ENCODE measurements at places on chromosomes 11 and 22.

DNA sequence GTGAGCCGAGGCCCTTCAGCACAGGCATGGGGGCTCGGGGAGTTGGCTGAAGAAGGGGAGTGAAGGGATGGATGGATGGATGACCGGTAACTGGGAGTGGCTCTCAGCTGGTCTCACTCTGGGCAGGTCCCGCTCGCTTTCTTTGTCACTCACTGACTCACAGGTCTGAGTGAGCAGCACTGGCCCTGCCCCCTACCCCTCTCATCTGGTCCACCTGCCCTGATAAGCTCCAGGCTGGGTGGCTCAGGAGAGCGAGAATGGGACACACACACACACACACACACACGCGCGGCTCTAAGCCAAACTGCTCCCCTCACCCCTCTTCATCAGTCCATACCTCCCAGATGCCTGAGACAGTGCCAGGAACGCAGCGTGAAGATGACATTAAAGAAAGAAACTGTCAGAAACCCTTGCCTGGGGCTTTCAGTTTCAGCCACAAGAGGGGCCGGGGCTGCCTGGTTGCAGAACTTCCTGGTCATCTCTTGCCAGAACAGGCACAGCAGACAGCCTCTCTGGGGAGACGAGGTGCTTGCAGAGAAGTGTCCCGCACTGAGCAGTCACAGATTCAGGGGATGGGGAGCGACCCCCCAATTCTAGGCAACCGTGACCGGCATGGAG is 16.5 kb upstream of the SHISAL1 start:
- peak; percentile 51 for DNase-seq

DNA sequence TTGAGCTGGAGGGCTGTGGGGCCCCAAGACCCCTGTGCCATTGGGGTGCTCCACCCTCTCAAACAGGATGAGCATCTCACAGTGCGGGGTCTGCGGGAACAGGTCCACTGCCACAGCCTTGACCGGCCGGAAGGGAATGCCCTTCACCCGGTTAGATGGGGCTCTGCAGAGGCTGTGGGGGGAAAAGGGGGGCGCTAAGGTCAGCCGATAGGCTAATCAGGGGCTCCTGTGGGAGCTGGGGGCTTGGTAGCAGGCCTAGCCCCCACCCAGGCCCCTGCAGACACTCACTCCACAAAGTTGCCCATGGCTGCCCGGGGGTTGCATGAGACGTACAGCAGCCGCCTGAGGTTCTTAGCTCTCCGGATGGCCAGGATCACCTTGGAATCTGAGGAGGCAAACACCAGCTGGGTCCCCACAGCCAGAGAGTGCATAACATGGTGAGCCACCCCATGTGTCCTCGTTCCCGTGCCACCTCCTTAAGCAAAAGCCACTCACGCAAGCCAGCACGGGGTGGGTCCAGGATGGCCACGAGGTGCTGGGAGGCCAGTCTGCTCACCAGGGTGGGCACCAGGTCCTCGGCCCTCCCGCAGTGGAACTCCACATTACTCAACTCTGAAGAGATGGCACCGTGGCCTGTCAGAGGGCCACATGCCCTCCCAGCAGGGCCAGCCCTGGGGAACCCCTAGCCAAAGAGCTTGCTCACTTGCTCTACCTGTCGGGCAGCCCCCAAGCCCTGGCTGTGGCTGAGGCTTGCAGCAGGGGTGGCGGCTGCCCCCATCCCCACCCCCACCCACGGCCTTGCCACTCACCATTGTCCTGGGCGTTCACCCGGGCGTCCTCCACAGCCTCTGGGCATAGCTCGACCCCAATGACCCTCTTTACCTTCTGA is 3.0 kb upstream of the RANBP1 start:
- DNase-seq, result no peak

- DNase-seq, result no peak
Observed at GRCh38 chr11:8543278-8543677, 50.8 kb downstream of the STK33 start.

GRCh38 chr22:36913427-36914389 is at the start of gene CSF2RB:
Gene CSF2RB, plus strand, starts transcription at chr22:36913628. Its CDS starts 8,580 bp downstream, at chr22:36922208.
- DNase-seq, result no peak

GRCh38 chr11:26943636-26944035 is 50.3 kb upstream of the FIBIN start:
- DNase-seq, result no peak

DNA sequence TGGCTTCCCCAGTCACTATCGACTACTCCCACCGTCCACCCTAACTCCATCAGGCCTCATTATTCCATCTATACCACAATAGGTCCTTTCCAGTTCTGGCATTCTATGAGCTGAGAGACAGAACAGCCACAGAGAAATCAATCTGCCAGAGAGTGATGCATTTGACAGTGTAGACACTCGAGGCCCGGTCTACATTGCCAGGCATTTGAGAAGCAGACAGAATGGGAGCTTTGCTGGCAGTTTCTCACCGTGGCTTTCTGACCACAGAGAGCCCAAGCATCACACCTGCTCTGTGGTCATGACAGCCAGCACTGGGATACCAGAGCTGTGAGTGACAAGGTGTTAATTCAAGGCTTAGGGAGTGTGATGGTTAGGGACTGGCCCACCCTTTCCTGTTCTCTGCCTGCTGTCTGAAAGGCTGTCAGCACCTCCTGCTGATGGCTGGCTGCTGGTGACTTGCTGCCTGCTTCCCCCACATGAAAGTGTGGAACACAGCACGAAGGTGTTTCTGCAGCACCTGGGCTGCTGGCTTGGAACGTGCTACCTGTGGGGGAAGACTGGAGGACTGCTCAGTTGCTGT is 137.8 kb downstream of the KIRREL3 start:
- no peak for DNase-seq

DNA sequence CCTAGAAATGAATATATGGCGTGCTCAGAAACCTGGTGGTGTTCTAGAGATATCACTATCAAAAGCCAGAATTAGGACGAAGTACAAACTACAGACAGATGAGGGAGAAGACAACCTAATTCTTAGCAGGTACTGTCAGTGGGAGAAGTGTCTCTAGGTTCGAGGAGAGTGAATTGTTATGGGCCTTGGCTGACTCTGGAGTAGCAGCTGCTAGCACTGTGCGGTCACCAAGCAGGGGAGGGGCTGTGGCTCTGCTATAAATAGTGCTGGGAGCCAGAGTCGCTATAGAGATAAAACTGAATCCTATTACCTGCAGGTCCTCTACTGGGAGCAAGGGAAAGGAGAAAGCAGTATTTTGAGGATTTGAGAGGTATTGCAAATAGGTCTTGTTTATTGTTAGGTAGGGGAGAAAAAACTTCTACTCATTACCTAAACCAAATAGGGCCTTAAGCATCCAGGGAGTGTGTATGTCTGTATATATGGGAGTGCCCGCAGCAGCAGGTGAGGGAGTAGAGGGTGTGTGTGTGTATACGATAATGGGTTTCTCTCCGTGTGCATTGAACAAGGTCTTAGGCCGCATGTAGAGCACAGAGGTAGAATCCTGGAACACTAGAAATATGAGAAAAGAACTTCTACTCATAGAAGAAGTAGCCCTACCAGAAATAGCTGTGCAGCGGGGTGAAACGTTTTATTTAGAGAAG is 2.2 kb downstream of the MADD start:
- no peak for DNase-seq

DNA sequence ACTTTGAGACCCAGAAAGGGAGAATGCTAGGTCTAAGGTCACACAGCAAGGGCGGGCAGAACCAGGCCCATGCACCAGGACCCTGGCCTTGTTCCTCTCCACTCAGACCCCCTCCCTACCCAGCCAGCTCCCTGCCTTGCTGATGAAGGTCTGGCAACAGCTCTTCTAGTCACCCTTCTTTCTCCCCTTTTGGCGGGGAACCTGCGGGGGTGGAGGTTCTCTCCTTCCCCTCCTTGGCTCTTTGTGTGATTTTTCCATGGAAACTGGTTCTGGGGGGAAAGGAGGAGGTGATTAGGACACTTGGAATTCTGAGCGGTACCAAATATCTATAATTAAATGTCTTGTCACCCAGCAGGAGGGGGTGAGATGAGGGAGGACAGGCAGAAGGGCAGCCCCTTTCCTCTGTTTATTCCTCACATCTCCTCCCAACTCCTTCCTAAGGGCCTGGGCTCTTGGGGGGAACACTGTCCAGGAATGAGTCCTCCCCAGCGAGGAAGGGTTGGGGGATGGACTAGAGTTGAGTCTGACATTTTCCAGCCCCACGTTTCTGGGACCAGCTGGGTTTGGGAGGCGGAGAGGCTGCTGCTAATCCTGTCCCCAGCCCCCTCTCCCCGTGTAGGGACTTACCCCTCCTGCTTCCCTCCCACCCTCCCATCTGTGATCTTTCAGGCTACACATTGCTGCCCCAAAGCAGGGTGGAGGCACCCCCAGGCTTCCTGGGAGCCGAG is 7.4 kb downstream of the ARHGEF17 start:
- DNase-seq, result no peak

DNA sequence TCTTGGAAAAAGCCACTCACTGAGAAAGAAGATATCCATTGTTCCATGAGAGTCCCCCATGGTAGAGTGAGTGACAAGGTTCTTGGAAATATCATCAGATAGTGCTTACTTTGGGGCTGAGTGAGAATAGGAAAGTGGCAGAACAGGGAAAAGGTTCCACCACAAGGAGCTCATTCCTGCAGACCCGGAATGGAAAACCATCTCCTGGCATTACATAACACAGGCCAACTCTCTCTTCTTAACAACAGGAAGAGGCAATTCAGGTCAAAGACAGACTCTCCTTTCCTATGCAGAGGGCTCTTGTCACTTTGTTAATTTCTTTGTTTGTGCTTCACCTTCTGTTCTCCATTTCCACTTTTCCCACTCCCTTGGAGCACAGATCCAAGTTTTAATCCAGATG is 259.7 kb downstream of the KIRREL3 start:
- DNase-seq, result no peak

GRCh38 chr11:28243061-28243460 is 134.9 kb downstream of the METTL15 start:
- no peak for DNase-seq

GRCh38 chr22:30968015-30968923 is at the start of gene MORC2:
Gene MORC2, minus strand, starts transcription at chr22:30968774. Its CDS starts 885 bp downstream, at chr22:30967889.
- no peak for DNase-seq

DNA sequence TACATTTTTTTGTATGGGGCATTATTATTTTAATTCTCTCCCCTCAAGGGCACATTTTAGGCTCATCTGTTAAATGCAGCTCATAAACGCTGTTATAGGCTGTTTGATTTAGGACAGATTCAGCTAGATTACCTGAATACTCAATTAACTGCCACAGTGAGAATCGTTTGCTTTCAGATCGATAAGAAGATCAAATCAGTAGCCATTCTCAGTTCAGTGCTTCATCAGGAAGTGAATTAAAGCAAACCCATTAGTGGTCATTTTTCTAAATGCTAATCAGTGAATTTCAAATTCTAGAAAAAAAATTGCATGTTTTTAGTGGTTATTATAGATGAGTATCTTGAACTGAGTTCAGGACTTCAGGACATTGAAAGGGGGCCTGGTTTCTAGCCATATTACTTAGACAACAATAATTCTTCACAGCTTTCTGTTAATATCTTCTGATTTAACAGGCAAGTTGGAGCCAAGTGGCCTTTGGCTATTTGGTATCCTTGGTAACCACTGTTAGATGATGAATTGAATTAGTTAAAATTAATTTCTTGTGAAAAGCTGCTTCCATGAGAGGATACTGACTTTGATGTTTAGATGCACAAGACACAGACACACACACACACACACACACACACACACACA is 18.6 kb downstream of the SYT9 start:
- DNase-seq, result no peak

- no peak for DNase-seq
Observed at GRCh38 chr11:111672949-111673348, 70.7 kb downstream of the SIK2 start.

DNA sequence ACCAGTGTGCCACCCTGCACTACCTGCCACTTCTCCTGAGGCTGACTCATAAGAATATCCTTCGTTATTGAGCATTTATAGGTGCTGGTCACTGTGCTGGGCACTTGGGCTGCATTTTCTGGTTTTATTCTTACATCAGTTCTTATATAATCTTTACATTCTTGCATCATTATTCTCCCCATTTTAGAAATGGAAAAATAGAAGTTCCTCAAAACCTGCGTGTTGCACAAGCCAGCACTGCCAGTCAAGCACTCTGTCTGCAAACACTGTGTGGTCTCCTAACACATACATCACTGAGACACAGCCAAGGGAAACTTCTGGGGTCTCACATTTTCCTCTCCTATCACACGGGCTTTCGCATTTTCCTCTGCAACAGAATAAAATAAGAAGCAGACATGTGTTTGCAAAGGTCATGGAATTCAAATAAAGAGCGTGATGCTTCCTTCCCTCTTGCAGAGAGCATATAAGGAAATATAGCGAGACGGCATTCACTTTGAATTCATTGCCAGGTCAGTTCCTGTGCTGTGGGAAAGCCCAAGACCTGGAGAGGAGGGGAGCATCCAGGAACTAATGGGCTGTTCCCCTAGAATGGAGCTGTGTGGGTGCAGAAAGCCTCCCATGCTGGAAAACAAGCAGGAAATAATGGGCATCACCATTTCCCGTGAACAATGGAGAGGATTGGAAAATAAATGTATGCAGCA is 73.9 kb upstream of the SEZ6L start:
- DNase-seq, result no peak

- no peak for DNase-seq
Observed at GRCh38 chr11:119912229-119912628, 183.2 kb upstream of the NECTIN1 start.

DNA sequence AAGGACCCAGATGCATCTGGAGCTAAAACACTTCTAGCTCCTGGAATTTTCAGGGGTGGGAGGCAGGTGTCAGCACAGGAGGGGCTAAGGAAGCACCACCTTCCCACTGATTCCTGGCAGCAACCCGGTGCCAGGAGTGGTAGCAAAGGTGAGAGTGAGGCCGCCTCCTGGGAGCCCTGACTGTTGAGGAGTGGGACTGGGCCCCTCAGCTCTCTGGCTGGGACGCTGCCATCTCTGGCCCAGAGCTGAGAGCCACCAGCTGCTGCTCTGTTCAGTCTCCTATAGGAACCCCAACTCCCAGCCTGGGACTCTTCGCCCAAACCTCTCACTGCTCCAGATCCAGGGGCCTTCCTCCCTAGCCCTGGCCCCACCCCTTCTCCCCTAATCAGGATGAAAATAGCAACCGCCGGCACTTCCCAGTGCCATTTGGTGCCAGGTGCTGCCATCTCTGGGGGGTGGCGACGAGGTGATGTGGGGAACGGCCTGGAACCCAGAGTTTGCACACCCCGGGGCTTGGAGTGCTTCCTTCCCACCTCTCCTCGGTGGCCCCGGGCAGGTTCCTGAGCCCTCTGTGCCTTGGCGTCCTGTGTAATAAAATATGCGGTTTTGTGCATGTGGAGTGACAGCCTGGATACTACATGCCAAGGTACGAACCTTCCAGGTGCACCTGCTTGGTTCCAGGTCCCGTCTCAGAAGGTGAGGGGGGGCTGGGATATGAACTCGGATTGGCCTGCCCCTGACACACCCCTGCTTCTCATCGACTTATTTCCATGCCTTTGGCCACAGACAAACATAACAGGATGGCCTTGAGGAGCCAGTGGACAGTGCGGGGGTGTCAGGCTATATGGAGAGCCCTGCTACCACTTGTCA is 35.7 kb upstream of the CELSR1 start:
- DNase-seq, result no peak

DNA sequence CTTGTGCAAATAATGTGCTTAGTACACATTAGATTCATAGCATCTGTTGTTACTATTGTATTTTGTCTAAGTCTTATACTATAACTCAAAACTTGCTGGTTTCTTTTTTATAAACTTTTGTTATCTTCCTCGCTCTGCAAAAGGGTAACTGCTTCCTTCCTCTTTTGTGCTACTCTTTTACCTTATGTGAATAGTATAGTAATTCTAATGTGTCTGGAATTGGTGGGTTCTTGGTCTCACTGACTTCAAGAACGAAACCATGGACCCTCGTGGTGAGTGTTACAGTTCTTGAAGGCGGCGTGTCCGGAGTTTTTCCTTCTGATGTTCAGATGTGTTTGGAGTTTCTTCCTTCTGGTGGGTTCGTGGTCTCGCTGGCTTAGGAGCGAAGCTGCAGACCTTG is 563.1 kb upstream of the LUZP2 start:
- DNase-seq, result no peak

GRCh38 chr11:77151804-77152509 is 23.9 kb downstream of the MYO7A start:
- DNase-seq, result peak; percentile 84
